ENCODE measurements at places on chromosomes 3 and 15.

DNA sequence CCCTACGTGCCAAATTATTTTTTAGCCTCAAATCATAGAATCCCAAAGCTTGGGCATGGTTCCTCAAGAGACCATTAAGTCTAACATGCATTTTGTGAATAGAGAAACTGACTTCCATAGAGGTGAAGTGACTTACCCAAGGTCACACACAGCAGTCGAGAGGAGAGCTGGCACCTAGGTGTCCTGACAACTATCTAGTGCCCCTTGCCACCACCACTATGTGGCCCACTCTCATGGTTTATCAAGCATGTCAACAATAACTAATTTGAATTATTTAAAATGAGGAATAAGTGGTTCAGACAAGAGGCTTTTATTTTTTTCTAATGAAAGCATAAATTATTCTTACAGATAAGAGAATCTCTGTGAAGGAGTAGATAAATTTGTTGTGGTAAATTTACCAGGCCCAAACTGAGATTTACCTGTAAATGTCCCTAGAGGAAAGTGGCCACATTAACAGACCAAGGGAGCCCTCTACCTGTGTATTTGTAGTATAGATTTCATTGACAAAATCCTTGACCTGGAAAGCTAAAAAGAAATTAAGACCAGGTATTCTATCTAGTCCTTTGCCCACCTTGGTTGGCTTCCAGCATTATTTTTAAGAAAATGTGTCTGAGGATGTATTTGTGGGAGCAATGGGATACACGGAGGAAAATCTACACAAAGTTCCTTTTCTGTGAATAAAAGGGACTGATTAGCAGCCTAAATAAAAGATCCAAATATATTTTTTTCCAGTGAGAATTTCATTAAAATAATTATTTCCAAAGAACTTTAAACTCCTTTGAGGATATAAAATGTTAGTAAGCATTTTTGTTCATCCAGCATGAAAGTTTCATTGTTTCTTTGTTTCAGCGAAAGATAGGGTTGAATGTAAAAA, 49.1 kb downstream of the IQCH start:
- no peak for DNase-seq

DNA sequence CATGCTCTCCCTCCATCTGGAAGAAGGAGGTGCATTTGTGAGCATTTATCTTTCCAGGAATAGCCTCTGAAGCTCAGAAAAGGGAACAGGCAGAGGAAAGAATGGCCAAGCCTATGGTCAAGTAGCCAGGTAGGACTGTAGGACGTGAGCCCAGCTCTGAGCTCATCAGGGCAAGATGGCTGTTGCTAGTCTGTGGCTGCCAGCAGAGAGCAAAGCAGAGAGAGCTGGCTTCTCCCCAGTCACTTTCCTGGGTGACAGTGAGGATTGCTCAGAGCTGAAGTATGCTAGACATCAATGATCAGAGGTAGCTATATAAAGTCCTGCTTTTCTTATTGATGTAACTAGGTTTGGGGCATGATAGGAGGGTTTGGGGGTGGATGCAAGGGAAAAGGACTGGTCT, 146.1 kb upstream of the SLC24A5 start:
- no peak for DNase-seq

- DNase-seq, result no peak
These were observed 96.6 kb upstream of the LIMD1 start for GRCh38 chr3:45497963-45498362.

GRCh38 chr3:85853805-85854204, 895.0 kb downstream of the CADM2 start:
- DNase-seq, result no peak

DNA sequence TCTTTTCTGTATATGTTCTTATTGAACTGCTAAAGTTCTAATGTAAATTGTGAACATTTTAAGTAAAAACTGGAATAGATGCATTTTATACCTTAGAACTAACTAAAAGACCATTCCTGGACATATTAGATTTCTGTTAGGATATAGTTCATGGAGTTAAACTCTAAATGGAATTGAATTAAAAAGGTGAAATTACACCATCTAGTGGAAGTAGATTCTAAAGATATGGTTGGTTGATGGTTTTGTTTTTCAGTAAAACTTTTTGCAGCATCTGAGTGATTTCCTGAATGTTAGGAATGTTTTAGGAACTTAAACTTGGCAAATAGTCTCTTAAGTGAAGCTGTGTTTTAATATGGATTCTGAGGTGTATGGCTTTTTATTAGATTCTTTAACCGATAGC, 96.8 kb downstream of the SLMAP start:
- DNase-seq, result peak; percentile 9

DNA sequence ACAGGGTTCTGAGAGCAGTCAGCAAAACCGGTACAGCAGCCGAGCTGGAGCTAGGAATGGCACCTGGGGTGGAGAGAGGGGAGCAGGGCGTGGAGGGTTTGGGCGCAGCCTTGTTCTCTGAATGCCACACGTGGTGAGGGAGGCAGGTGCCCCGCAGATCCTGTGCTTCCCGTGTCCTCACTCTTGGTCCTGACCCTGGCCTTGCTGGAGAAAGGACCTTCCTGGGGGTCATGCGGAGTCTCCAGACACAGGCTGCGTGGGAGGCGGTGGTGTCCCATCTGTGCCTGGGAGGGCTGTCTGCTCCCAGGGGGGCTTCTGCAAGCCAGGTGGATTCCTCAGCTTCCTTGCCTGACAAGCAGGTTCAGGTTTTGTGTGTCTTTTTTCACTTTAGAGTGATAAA, 244.7 kb upstream of the LYSMD4 start:
- no peak for DNase-seq

GRCh38 chr15:68206711-68207151, 1.6 kb upstream of the CALML4 start:
- DNase-seq, result no peak

- DNase-seq, result peak; percentile 79
These were observed 134.0 kb upstream of the IL12A start for GRCh38 chr3:159854500-159855124.

GRCh38 chr15:72992841-72993252, 59.4 kb upstream of the NEO1 start:
- DNase-seq, result no peak

GRCh38 chr3:117118604-117119003, 409.0 kb downstream of the TUSC7 start:
- no peak for DNase-seq

- DNase-seq, result no peak
These were observed 163.0 kb upstream of the SLC2A2 start for GRCh38 chr3:171189394-171190080.

- peak; percentile 34 for DNase-seq
These were observed 58.1 kb upstream of the MEF2A start for GRCh38 chr15:99507504-99508310.

DNA sequence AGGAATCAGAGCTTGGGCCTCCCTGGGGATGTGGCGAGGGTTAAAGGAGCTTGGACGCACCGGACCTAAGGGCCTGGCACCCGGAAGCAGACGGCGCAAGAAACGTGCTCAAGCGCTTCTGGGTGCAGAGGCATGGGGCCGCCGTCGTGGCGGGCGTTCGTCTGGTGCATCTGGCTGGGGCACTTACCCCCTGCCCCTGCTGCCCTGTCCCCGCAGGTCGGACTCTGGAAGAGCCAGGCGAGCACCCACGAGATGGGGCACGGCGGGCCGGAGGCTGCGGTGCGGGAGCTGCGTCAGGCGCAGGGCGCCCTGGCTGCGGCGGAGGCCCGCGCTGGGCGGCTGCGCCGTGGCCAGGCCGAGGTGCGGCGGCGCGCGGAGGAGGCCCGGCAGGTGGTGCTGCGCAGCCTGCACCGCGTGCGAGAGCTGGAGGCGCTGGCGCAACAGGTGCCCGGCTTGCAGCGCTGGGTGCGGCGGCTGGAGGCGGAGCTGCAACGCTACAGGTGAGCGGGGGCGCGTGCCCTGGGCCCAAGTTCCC, 2.5 kb downstream of the EFCC1 start:
- DNase-seq, result no peak

GRCh38 chr15:45147606-45148005, 17.8 kb downstream of the DUOX1 start:
- no peak for DNase-seq

DNA sequence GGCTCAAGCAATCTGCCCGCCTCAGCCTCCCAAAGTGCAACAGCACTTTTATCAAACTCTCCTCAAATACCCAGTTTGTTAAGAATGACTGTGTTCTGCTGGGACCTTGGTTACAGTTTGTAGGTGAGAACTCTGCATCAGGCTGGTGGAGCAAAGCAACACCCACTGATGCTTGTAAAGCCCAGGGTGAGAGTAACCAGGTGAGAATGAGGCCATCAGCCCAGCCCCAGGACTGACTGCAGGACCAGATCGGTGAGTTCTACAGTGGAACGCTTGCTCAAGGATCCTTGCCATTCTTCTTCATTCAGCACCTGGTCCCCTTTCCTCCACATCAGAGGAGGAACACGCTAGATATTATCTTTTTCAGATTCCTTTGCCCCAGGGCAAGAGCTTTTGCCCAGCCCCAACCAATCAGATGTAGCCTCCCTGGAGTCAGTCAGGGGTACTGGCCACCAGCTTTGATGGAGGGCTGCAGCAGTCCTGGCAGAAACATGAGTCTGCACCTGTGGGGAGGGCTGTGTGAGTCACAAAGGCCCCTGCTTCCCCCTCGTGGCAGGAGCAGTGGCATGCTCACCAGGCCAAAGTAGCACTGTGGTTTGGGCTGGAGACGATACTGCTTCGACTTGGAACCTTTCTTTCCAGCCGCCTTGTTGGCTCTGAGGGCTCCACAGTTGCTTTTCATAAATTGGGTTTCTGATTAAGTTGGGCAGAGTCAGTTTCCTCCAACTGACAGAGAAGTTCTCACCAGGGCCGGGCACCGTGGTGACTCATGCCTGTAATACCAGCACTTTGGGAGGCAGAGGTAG, 3.5 kb upstream of the SHISA5 start:
- no peak for DNase-seq

DNA sequence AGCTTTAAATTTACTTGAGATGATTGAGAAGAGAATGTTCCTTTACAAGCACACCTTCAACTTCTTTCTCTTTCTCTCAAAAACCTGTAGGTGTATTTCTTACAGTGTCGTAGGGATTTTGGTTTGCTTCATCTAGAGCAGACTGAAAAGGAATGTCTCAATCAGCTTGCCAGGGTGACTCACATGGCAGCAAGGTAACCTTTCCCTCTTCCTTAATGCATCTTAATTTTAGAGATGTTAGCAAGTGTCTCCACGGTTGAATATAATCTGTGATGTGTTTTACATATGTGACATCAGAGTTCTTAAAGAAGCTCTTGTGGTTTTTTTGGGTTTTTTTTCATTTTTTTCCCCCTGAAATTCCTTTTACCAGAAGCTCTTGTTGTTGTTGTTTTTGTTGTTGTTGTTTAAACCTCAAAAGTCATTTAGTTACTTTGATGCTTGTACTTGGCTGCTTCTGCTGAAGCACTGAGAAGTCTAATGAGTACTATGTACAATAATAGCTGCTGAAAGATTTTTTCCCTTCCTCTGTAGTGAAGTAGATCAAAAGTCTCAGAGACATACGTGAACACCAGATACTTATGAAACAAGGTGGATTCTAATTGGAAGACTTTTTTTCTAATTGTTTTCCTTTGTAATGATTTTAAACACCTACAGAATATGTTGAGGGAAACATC, 83.1 kb downstream of the RETNLB start:
- no peak for DNase-seq

DNA sequence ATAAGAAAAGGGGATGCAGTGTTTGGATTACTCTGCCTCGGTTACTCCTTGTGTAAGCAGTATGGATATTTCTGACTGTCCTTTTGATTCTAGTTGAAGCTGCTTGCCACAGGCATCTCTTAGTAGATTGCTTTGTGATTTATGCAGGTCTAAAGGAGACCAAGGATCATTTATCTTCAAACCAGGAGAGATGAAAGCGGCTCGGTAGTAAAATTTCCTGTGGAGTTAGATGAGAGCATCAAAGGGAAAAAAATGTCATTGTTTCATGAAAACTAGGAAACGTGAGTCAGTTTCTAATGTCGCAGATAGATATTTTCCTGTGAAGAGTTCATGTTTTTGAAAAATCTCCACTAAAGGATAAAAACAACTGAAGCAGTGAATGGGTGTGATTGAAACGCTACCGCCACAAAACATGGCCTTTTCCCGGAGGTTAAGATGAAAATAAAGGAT, 254.0 kb upstream of the TBL1XR1 start:
- no peak for DNase-seq

DNA sequence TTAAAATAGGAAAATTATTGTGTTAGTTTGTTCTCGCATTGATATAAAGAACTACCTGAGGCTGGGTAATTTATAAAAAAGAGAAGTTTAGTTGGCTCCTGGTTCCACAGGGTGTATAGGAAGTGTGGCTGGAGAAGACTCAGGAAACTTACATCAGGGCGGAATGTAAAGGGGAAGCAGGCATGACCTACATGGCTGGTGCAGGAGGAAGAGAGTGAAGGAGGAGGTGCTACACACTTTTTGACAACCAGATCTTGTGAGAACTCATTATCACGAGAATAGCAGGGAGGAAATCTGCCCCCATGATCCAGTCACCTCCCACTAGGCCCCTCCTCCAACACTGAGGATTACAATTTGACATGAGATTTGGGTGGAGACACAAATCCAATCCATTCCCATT, 490.7 kb downstream of the RBMS3 start:
- no peak for DNase-seq

DNA sequence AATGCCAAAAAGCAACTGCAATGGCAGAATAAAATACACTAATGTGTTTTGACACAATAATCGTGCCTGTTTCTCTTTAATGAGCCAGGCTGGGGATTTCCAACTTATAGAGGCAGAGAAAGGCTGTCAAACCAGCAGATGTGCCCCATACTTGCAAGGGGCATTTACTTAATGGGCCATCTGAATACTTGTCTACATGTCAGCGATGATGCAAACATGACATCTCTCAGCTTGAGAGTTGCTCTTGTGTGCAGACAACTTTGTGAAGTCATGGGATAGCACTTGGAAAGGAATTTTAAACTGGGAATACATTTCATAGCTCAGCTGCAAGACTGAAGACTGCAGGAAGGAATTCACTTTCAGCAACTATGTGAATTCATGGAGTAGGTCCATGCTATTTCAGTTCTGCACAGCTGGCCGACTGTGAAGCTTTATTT, 127.4 kb upstream of the ADAMTS9 start:
- peak; percentile 21 for DNase-seq

GRCh38 chr3:44109771-44110361, 131.8 kb upstream of the TOPAZ1 start:
- DNase-seq, result no peak

- DNase-seq, result no peak
These were observed 62.0 kb upstream of the TFRC start for GRCh38 chr3:196143708-196144382.

DNA sequence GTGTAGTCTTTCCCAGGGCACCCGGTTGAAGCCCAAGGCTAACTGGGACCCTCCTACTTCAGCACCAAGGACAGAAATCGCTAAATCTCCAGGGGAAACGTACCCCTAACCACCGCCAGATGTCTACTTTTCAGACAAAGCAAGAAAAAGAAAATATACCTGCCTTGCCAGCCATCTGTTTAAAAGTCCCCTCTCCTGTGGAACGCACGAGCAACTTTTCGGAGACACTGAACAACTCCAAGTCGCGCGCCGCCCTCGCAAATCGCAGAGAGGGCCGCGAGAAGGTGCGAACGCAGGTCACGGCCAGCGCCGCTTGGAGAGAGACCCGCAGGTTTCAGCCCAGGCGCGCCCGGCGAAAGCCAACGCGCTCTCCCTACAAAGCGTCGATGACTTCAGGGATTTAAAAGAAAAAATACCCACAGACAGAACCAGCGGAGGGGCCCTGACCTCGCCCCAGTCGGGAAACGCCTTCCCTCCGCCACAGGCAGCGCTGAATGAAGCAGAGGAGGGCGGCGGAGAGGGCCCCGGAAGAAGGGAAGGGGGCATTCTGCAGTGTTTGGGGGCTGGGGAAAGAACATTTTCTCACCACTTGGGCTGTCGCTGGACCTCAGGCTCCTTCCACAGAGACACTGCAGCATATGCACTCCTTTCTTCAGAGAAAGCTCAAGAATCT, 213.1 kb downstream of the FGF12 start:
- DNase-seq, result peak; percentile 0

GRCh38 chr15:29448320-29448719, 178.7 kb upstream of the NSMCE3 start:
- DNase-seq, result no peak

Data from fibroblast of skin of left quadriceps (primary cell).